ENCODE measurements at places on chromosomes 3 and 15. TPM values are rescaled to one million over a fixed set of nuclear protein-coding genes. Genes with fewer than 3 reads are reported as not detected.

CPA3 gene
- total RNA-seq: 2.3 TPM

HYPK gene
- 10.3 TPM for total RNA-seq

PLSCR2 gene
- not detected for total RNA-seq

KIF7 gene
- total RNA-seq: 5.0 TPM

C2CD4A gene
- not detected for total RNA-seq

ACP3 gene
- total RNA-seq: not detected

IFT57 gene
- 22.0 TPM for total RNA-seq

SNX1 gene
- 43.1 TPM for total RNA-seq

FBXW12 gene
- not detected for total RNA-seq

SAMD7 gene
- not detected for total RNA-seq

TM2D3 gene
- 25.7 TPM for total RNA-seq

GRK7 gene
- not detected for total RNA-seq

SIAH2 gene
- total RNA-seq: 23.1 TPM

XYLB gene
- total RNA-seq: 1.9 TPM

IQCB1 gene
- 10.0 TPM for total RNA-seq

MYL3 gene
- not detected for total RNA-seq

CLRN1 gene
- not detected for total RNA-seq

NRROS gene
- total RNA-seq: 10.2 TPM

CPN2 gene
- total RNA-seq: not detected

MUC13 gene
- total RNA-seq: not detected

RAB6B gene
- 1.1 TPM for total RNA-seq

SOX14 gene
- not detected for total RNA-seq

FES gene
- total RNA-seq: 121 TPM

RPL32 gene
- 1,196 TPM for total RNA-seq

ADGRG7 gene
- not detected for total RNA-seq

ARGFX gene
- not detected for total RNA-seq

POU1F1 gene
- not detected for total RNA-seq

SKOR1 gene
- not detected for total RNA-seq

EOGT gene
- total RNA-seq: 47.6 TPM

XCR1 gene
- not detected for total RNA-seq

RASGRF1 gene
- 0.07 TPM for total RNA-seq

ALDH1A2 gene
- total RNA-seq: 2.3 TPM

ZNF80 gene
- total RNA-seq: not detected

IL20RB gene
- total RNA-seq: 0.07 TPM

EOMES gene
- total RNA-seq: not detected

PSTPIP1 gene
- 0.60 TPM for total RNA-seq

FOXB1 gene
- total RNA-seq: not detected

ATP10A gene
- total RNA-seq: not detected

MYRIP gene
- total RNA-seq: 4.9 TPM

FGD5 gene
- 49.4 TPM for total RNA-seq

HOMER2 gene
- not detected for total RNA-seq

CLDN18 gene
- not detected for total RNA-seq

ATP13A5 gene
- not detected for total RNA-seq

LRTM1 gene
- total RNA-seq: not detected

CLCN2 gene
- 0.93 TPM for total RNA-seq

TM4SF1 gene
- total RNA-seq: 612 TPM

KLHL6 gene
- 12.3 TPM for total RNA-seq

HCLS1 gene
- total RNA-seq: 82.7 TPM

MINDY2 gene
- total RNA-seq: 16.1 TPM
